Upper lobe of right lung (tissue), 1 donor: ENCODE measurements at places on chromosomes 7 and 10.

DNA sequence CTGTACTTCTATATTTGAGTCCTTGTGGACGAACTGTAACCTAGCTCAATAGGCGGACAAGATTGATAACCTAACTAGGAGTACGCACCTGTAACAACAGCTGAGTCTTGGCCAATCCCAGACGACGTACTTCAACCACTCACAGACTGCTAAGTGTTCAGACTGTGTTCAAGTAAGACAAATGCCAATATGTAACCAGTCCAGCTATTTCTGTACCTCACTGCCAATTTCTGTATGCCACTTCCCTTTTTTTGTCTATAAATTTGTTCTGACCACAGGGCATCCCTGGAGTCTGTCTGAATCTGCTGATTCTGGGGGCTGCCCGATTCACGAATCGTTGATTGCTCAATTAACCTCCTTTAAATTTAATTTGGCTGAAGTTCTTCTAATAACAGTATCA, 32.2 kb downstream of the HACD1 start:
- DNase-seq, result no peak
- no peaks in the 10 kb centered on the region for H3K27me3 ChIP-seq
- no peaks in the 10 kb centered on the region for H3K36me3 ChIP-seq
- no peak overlapping the region for H3K27ac ChIP-seq
- no peak overlapping the region for H3K4me3 ChIP-seq

DNA sequence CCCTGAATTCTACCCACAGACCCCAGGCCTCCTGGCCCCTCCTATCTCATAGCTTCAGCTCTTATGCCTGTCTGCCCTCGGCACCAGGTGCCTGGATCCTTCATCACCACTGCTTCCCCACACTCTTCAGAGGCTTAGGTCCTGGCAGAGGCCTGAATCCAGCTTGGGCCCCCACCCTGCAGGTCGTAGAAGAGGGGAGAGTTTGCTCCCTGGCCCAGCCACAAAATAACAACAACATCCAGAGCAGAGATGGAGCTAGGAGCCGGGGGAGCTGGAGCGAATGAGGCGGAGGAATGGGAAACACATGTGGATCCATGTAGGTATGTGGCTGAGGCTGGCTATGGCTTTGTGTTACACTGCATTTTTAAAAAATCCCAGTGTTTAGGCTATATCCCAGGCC, 7.8 kb upstream of the OPN4 start:
- no peak overlapping the region for H3K4me3 ChIP-seq
- H3K36me3 ChIP-seq, result no peaks in the 10 kb centered on the region
- H3K27ac ChIP-seq, result no peak overlapping the region
- DNase-seq, result no peak
- H3K27me3 ChIP-seq, result no peaks in the 10 kb centered on the region

DNA sequence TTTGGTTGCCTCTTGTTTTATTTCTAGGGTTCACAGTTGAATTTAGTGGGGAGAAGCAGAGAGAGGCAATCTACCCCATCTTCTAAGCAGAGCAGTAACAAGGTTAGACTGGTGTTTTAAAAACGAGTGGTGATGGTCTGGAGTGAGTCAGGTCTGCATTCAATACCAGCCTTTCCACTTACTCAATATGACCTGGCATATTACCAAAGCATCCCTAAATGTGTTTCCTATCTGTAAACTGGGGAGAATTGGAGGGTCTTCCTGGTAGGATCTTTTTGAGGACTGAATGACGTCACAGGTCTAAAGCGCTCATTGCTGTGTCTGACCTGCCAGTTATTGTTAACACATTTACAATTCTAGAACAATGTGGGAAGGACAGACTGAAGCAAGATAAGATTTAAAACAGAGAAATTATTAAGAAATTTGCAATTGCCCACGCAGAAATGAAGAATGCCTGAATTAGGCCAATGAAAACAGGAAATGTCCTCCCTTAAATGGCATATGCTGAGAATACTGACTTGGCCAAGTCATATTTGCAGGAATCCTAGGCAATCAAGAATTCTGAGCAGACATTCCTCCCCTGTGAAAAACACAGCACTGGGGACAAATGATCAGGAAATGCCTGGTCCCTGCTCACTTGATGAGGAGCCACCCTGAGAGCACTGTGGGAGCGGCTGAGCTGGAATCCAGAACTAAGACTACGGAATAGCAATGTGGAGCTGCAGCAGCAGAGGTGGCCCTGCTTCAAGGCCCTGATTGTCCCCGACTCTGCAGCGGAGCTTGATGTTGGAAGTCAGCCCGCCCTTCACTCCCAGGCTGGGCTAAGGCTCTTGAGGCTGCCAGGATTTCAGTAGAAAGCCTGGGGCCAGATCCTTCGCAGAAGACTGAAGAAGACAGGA, 184.5 kb upstream of the CXCL12 start:
- no peaks in the 10 kb centered on the region for H3K4me1 ChIP-seq
- H3K4me3 ChIP-seq, result no peak overlapping the region
- DNase-seq, result no peak
- H3K27ac ChIP-seq, result no peak overlapping the region
- H3K27me3 ChIP-seq, result no peaks in the 10 kb centered on the region

DNA sequence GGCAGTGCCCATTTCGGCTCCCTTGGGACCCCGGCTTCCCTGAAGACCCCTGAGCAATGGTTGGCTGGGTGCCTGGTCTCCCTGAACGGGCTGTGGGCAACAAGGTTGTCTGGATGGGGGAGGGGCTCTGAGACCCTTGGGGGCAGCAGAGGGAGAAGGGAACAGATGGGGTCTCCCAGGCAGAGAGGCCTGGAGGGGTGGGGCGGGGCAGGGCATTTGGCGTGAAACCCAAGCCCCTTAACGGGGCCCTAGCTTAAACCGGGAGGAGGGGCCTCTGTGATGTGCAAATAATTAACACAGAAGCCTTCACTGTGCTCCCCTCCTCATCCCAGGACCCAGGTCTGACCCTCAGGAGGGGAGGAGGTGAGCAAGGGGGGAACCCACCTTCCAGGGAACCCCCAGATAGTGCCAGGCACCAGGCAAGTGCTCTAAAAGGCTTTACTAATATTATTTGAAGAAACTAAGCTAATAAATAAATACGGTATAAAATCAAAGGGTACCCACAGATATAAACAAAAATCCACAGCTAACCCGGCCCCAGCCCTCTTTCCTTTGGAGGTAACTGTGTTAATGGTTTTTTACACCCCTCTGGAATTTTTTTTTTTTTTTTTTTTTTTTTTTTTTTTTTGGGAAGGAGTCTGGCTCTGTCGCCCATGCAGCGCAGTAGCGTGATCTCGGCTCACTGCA, 170.8 kb downstream of the RNF216 start:
- H3K27ac ChIP-seq, result no peak overlapping the region
- H3K4me3 ChIP-seq, result no peak overlapping the region
- no peaks in the 10 kb centered on the region for H3K4me1 ChIP-seq
- no peaks in the 10 kb centered on the region for H3K27me3 ChIP-seq
- H3K36me3 ChIP-seq, result no peaks in the 10 kb centered on the region

DNA sequence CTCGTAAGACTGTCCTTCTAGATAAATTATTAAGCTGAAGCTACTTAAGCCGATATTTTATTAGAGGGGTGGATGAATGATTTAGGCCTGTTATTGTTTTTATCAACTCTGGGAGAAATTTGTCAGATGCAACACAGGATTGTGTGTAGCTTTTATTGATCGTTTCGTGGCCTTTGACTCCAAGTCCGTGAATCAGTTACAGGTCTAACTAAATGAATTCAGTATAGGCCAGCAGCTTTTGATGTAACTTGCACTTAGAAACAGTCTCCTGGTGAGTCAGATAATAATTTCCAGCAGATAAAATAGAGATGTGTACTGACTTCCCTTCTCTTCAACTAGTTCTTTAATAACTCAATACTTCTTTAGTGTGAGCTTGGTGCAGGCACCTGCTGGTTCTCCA, 341.7 kb upstream of the SMIM30 start:
- no peaks in the 10 kb centered on the region for H3K4me1 ChIP-seq
- no peak overlapping the region for H3K27ac ChIP-seq
- H3K27me3 ChIP-seq, result no peaks in the 10 kb centered on the region
- H3K4me3 ChIP-seq, result no peak overlapping the region

DNA sequence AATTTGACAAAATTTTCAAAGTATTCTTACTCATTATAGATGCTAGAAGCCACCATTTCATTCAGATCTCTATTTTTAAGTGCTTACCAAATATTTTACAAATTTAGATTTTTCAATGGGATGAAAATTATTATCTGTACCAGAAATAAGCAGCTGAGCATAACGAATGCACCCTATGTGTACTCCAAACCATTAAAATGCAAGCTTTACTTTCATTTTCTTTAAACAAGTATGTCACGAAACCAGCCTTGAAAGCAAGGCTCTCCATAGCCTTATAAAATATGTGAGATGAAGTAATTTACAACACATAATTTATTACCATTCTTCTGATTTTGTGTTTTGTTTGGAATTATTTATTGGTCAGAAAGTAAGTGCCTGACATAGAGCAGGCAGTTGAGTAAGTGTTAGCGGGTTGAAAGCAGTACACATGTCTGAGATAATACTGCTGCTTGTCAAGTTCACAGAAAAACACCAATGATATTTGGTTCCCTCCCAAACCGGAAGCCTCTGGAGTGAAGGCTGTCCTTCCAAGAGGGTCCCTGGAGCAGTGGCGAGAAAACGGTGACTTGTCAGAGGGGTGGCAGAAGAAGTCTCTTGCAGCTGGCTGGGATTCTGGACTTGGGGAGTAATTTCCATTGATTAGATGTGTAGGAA, 322.7 kb upstream of the PFKP start:
- H3K4me3 ChIP-seq, result peak overlapping the region; percentile 29
- no peak for DNase-seq
- H3K27me3 ChIP-seq, result no peaks in the 10 kb centered on the region

- H3K27me3 ChIP-seq, result no peaks in the 10 kb centered on the region
- no peaks in the 10 kb centered on the region for H3K4me1 ChIP-seq
- H3K4me3 ChIP-seq, result no peak overlapping the region
Measured at GRCh38 chr10:83954193-83954799, 185.0 kb upstream of the GHITM start.

- no peak for DNase-seq
- no peaks in the 10 kb centered on the region for H3K36me3 ChIP-seq
- H3K27ac ChIP-seq, result no peak overlapping the region
- no peak overlapping the region for H3K4me3 ChIP-seq
Measured at GRCh38 chr10:28906934-28907333, 229.6 kb downstream of the BAMBI start.
